Cerebellar cortex (tissue), 1 donor: ENCODE measurements at places on chromosomes 11 and 22.

GRCh38 chr22:46367707-46368191, 32.2 kb downstream of the TRMU start:
- peak; percentile 33 for DNase-seq

- DNase-seq = no peak
These were observed 1.7 kb upstream of the TUBGCP6 start for GRCh38 chr22:50246242-50247175.

DNA sequence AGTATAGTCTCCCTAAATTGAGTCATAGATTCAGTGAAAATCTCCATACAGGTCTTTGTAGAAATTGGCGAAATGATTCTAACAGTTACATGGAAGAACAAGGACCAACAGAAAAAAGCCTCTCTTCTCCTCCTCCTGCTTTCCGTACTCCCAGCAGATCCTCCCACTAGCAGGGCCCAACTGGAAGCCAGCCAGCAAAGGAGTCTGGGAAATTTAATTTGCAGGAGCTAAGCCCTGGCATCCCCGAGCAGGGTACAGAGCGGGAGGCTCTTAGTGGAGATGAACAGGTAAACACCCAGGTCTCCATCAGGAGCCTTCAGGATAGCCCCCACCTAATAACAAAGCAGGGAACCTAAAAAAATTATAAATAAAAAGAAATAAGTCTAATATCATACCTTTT, 1473.8 kb downstream of the TBC1D22A start:
- DNase-seq = peak; percentile 84

DNA sequence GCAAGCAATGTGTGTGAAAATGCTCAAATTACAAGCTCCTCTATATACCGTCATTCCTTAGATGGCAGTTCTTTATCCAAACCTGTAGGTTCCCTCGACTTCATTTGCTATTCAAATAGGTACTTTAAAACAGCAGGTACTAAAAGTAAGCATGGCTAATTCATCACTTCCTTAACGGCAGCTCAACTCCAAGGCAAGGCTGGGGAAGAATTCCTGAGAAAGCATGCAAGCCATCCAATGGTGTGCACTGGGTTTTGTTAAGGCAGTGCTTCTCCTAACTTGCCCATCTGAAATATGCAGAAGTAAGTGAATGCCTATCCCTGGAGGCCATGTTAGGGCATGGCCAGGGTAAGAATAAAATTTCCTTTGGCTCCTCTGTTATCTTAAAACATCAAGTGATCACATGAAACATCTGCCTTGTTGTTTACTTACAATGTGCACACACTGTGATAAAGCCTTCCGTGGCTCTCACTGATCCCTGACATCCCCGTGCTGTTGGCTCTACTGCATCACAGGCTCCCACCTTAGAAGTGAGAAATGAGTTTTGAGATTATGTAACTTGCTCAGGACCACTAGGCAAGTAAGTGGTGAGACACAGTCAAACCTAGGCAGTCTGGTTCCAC, 52.1 kb downstream of the SMCO4 start:
- no peak for DNase-seq

DNA sequence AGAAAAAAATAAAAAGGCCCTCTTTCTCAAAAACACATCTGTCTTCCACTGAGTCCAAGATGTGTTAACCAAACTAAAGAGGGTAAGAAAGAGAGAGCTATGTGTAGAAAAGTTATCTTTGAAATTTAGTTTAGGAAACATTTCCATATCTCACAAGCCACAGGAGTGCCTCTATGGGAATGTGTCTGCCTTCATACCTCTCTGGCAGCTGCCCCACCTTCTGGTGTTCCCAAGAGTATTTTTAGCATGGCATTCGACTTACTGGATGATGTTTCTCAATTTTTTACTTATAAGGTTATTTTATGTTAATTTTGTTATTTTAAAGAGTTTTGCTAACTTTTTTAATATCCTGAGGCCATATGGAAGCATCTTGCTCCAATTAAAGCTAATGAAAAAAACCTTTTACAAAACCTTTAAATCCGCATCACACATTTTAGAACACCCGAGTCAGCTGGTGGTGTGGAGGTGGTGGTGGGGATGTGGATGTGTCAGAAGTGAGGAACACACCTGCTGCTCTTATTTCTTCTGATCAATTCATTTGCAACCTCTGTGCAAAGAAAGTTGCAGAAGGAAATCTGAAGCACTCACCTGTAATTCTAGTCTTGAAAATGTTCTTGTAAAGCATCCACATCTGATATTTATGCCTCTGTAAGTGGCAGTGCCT, 112.2 kb downstream of the NCAM1 start:
- no peak for DNase-seq

GRCh38 chr11:57586711-57587245, 10.7 kb upstream of the SERPING1 start:
- no peak for DNase-seq

DNA sequence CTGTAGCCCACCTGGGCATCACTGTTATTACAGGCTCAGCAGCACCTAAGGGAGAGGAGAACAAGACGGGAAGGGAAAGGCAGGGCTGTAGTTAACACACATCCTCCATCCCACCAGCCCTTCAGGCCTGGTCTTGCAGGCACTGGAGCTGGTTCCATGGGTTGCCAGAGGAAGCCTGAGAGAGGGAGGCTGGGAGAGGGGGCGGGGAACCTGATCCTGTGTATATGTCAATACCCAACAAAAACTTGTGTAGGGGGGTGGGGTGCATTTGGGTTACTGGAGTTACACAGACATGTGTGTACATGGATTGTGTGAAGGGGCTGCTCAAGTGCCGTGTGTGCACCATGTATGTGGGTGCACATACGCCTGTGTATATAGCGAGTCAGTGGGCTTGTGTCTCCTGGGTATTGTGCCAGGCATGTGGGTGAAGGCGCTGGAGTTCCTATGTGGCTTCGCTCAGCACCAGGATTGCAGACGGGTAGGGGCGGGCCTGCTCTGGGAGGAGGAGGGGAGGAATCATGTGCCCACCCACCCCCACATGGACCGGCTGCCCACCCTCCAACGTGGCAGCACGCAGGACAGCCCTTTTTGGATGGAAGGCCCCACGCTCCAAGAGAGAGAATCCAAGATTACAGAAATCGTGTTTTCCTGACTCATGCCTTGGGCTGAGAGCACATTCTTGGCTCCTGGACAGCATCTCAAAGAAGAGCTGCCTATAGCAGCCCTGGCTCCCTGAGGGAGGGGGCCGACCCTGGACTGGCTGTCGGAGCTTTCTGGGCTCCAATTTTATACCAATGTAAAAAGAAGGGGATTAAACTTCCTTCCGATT, 4.2 kb upstream of the SERPINH1 start:
- DNase-seq = peak; percentile 34

- DNase-seq = peak; percentile 63
These were observed 36.9 kb upstream of the BRSK2 start for GRCh38 chr11:1352696-1353382.

DNA sequence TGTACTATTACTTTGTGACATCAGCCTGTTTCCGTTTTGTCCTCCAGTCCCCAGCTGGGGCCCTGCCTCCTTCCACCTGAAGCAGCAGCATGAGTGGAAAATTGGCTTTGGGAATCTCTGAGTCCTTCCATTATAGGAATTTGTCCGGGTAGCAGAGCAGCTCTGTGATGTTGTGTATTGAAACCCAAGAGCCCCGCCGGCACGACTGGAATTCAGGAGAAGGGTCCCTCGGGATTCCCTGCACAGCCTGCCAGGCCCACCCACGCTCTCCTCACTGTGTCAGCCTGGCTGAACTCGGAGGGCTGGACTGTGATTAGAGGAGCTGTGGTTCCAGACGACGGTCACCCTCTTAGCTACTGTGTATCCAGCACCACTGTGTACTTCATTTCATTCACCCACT, 18.8 kb upstream of the TSPAN18 start:
- no peak for DNase-seq

- no peak for DNase-seq
These were observed 208.4 kb downstream of the NXPE2 start for GRCh38 chr11:114886644-114887265.

GRCh38 chr11:45100339-45100738, 46.1 kb upstream of the PRDM11 start:
- DNase-seq = peak; percentile 74

- no peak for DNase-seq
These were observed 31.2 kb downstream of the LDLRAD3 start for GRCh38 chr11:35974882-35975589.

DNA sequence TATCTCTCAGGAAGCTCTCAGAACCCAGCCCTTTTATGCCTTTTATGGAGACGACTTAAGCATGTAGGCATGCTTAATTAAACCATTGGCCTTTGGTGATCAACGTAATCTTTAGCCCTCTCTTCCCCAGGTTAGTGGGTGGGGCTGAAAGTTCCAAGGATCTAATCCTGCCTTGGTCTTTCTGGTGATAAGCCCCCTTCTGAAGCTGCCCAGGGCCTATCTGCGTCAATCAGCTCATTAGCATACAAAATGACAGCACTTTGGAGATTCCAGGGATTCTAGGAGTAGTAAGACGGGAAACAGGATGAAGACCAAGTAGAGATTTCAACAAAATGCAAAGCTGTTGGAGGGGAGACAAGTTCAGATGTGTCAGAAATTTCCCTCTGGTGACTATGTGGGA, 3.1 kb downstream of the FAM118A start:
- no peak for DNase-seq

DNA sequence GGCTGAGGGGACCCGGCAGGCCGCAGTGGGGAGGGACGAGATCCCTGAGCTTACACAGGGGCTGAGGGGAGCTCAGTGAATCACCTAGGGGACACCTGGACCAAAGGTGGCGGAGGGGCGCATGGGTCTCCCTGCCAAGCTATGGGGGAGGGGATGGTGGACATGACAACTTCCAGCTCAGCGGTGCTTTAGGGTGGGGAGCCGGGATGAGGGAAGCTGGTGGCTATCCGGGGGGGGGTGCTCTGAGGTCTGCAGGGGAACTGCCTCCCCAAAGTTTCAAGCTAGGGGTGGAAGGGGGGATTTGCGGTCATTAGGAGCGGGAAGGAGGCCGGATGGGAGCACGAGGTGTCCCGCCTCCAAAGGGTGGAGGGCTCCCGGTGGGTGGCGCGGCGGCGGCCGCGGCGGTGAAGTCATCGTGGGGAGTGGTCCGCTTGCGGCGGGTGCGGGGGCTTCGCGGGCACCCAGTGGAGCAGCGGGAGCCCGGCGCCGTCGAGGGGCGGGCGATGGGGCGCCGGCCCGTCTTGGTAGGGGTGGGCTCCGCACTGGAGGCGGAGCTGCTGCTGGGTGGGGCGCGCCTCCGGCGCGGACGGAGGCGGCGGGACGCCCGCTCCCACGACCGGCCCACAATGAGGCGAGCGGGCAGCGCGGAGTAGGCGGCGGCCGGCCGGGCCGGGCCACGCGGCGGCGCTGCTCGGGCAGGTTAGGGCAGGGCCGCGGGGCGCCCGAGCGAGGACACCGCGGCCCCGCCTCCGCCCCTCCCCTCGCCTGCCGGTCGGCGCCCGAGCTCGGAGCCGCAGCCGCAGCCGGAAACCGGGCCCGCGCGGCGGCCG, at the start of gene MICALL1:
MICALL1 (plus strand) TSS at position 764 of the 830 bp plus-strand sequence. CDS start 126 bp downstream, outside the sequence.
- peak; percentile 51 for DNase-seq

- DNase-seq = no peak
These were observed 24.4 kb downstream of the PI4KA start for GRCh38 chr22:20834206-20834605.

- no peak for DNase-seq
These were observed 49.6 kb downstream of the PDE2A start for GRCh38 chr11:72624496-72625201.

- no peak for DNase-seq
These were observed 49.5 kb downstream of the ARFGAP2 start for GRCh38 chr11:47127213-47127612.

DNA sequence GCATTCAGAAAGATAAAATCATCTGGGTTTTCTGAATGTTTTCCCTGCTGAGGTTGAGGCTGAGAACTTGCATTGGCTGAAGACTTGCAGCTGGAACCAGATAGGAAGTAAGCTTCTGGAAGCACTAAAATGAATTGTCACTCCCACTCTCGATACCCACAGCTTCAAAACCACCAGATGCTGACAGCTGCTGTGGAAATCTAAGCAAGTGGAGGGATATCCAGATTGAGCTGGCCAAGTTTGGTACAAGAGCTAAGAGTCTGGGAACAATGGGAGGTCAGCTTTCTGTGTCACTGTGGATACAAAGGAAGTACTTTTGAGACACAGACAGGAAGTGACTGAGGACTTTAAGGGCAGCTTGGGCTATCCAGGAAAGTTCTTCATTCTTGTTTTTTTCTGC, 51.3 kb upstream of the CD44 start:
- DNase-seq = no peak

DNA sequence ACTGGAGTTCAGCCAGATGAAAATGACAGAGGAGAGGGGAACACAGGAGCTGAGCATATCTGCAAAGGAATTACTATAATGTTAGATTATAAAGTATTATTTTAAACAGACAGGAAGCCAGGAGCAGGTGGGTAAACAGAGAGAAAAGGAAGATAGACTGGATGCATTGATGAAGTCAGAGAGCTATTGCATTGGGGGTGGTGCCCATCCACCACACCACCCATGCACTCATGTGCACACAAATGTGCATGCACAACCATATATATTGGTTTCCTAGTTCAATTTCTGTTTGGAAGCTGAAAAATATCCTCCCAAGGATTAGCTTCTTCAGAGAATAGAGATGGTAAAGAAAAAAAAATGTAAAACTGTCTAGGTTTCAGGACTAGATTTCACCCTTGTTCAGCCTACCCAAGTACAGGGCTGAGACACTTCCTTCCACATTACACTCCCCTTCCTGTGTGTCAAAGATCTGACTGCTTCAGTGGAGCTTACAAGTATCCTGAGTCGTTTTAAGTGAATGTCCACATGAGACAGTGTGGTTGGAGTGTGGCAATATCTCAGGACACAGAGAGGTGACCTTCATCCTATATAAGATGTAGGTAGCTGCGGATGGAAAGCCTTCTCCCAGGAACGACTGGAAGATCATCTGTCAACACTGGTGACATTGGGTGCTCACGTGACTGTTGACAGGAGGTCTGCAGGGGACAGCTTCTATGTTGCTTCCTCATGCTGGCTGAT, 12.2 kb upstream of the SMPD1 start:
- no peak for DNase-seq

DNA sequence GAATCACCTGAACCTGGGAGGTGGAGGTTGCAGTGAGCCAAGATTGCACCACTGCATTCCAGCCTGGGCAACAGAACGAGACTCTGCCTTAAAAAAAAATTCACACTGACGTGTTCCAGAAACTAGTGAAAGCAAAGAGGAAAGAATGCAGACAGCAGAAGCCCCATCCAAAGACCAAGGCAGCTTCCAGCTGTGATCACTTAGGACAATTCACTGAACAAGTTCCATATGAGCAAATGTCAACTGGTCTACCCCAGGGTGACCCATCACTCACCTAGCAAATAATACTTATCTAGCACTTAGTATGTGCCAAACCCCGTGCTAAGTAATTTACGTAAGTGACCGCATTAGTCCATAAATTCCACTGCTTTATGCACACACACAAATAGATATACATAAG, 138.9 kb downstream of the LARGE1 start:
- no peak for DNase-seq

GRCh38 chr22:29816980-29817379, 21.1 kb downstream of the ASCC2 start:
- DNase-seq = no peak

- DNase-seq = no peak
These were observed 404.0 kb downstream of the BUD13 start for GRCh38 chr11:116368784-116369183.

- DNase-seq = no peak
These were observed 208.7 kb downstream of the DSCAML1 start for GRCh38 chr11:117588166-117588810.

GRCh38 chr11:20080032-20080685, 80.1 kb downstream of the DBX1 start:
- no peak for DNase-seq
